ENCODE measurements at places on chromosomes 1 and 21.

DNA sequence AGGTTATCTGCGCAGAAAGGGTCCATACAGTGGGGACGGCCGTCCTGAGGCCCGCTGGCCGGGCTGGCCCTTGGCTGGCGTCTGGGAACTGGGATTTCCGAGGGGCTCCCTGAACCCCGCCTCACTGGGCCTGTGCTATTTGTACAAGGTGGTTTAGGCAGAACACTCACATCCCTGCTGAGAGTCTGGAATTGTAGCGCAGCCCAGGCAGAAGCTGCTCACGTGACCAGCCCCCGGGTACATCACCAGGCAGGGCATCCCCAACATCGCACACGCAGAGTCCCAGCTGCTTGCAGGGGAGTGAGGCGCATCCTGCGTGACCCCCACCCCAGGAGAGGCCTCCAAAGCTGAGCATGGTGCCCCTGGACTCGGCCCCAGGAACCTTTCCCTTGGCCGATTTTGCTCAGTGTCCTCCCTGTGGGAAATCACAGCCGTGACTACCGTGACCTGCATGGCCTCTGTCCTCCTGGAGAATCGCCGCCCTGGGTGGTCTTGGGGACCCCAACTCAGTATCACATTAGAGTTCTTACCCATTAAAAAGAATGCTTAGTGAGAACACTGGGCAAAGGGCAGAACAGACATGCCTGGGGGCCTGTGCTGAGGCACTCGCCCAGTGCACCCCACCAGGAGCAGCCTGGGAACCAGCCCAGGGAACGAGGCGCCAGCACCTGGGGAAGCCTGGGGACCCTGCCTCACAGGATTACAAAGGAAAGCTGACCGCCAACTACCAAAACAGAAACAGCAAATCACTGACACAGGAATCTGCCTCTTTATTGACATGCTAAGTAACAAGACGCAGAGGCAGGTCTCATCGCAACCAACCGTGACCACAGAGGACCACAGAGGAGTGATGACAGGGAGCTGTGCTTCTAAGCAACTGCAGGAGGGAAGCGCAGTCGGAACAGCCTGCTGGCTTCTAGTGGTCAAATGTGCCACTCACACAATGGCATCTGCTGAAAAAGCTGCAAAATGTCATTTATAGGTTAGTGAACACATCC lies 33.5 kb downstream of the UBE2G2 start:
- DNase-seq = no peak

GRCh38 chr1:162145966-162146696 lies 76.6 kb downstream of the NOS1AP start:
- DNase-seq = no peak

- no peak for DNase-seq
Measured at GRCh38 chr1:172581779-172582178, 48.8 kb downstream of the SUCO start.

DNA sequence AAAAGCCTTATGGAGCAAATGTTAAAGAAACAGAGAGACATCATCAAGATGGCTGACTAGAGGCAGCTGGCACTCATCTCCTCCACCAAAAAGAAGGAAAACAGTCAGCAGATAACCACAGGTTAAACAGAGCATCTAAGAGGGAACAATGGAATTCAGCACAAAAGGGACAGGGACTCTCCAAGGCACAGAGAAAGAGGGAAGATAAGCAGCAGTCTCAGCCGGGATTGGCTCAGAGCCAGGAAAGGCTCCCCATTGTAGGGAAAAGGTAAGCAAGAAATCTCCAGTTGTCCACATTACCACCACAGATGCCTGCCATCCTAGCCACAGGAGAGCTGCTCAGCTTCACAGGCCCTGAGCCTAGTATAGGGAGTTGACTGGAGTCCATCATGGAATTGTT lies 605.5 kb downstream of the SMYD3 start:
- DNase-seq = no peak

DNA sequence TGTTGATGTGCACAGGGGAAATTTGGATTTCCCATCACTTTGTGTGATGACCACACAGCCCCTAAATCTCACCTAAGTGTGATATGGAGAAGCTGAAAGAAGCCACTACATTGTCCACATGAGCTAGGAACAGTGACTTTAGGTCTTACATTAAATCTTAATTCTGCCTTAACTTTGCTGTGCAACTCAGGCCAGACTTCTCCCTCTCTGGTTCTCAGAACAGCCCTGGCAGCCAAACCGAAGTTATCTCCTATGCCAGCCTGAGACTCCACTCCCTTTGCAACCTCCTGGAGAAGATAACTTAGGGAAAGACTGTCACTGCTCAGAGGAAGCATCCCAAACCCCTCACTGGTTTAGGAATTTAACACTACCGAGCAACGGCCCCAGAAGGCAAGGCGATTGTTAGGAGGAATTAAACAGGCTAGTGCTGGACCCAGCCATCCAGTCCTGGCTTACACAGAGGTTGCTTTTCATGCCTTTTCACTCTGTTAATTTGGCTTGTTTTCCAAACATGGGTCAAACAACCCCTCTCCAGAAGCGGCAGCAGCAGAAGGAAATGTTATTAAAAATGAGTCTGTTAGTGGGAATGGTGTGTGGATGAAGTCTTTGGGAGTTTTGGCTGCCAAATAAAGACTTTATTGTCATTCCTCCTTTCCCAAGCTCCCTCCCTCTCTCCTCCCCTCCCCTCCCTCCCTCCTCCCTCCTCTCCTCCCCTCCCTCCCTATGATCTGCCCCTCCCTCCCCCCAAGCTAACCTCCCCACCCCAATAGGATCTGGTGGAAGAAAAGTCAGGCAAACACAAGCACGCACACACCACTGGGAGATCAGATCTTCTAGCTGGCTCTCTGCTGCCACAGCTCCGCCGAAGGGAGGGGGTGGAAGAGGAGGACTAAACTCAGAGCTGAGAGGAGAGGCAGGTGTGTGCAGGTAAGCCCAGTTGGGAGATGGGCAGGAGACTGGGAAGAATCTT lies at the start of gene PRELP:
PRELP (plus strand) TSS at position 795 of the 970 bp plus-strand sequence. CDS start 7,379 bp downstream, outside the sequence.
- no peak for DNase-seq

DNA sequence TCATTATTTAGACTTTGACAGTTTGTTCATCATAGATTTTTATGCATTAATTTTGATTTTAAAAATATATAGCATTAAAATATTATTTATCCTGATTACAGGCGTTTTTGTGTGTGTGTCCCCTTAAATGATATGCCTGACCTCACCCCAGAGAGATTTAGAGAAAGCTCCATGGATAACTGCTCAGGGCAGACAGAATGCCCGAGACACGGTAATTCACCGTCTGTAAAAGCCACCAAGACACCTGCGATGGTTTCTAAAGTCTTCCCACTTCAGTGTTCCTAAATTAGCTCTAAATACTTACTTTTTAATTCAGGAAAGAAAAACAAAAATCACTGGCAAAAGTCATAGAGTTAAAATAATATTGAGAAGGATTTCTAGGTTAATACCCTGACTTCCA lies 350.6 kb upstream of the RUNX1 start:
- no peak for DNase-seq

GRCh38 chr1:111182052-111182451 lies 18.4 kb downstream of the DENND2D start:
- DNase-seq = no peak

GRCh38 chr1:113307771-113308445 lies 82.4 kb upstream of the MAGI3 start:
- DNase-seq = no peak

DNA sequence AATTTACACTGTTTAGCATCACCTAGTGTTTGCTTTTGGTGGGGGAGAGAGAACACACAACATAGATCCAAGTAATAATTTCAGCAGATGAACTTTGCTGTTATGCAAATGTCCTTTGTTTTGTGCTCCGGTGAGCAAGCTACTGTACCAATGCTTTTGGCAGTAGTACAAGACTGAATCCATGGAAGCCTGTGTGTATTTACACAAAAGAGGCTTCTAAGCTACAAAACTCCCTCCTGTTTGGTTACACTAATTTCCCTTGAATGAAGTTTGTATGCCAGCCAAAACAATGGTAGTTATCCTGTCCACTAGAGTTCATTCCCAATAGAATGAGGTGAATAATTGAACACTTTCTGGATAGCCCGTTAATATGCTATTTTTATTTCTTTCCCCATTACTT lies 320.5 kb downstream of the KCTD3 start:
- no peak for DNase-seq

- DNase-seq = no peak
Measured at GRCh38 chr1:216113181-216113580, 310.1 kb downstream of the USH2A start.

DNA sequence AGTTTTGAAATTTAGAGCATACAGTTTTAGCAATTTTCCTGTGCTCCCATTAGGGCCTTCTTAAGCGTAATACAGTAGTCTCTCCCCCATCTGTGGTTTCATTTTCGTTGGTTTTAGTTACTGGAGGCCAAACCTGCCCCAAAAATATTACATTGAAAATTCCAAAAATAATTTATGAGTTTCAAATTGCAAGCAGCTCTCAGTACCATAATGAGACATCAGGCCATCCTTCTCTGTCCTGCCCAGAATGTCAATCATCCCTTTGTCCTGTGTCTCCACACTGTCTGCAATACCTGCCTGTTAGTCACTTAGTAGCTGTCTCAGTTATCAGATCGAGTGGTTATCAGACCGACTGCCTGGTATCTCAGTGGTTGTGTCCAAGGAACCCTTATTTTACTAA lies 45.4 kb downstream of the ADSS2 start:
- no peak for DNase-seq

DNA sequence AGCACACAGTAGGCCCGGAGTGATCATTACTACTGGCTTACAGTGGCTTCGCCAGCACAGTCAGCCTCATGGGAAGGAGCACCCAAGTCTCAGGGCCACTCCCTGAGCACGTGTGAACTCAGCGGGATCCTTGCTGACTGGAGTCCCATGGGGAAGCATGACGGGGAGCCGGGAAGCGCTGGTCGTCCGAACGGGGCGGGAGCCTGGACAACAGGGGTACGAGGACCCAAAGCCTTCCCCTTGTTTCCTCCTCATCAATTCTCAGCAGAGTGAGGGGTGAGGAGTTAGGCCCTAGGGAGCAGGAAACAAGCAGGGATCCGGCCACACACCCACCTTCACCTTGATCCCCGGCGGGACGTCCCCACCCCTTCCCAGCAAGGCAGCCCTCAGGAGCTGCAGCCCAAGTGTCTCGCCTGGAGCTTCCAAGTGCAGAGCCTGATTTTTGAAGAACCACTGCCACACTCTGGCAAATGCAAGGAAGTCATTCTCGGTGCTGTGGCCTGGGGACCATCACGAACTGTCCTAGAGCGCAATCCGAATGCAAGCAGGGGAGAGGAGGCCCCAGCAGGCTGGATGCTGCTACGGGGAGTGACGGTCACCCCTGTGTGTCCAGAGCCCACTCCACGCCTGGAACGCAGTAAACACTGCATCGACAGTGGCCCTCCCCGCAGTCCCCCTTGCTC lies 35.5 kb downstream of the TOMM20 start:
- DNase-seq = no peak

DNA sequence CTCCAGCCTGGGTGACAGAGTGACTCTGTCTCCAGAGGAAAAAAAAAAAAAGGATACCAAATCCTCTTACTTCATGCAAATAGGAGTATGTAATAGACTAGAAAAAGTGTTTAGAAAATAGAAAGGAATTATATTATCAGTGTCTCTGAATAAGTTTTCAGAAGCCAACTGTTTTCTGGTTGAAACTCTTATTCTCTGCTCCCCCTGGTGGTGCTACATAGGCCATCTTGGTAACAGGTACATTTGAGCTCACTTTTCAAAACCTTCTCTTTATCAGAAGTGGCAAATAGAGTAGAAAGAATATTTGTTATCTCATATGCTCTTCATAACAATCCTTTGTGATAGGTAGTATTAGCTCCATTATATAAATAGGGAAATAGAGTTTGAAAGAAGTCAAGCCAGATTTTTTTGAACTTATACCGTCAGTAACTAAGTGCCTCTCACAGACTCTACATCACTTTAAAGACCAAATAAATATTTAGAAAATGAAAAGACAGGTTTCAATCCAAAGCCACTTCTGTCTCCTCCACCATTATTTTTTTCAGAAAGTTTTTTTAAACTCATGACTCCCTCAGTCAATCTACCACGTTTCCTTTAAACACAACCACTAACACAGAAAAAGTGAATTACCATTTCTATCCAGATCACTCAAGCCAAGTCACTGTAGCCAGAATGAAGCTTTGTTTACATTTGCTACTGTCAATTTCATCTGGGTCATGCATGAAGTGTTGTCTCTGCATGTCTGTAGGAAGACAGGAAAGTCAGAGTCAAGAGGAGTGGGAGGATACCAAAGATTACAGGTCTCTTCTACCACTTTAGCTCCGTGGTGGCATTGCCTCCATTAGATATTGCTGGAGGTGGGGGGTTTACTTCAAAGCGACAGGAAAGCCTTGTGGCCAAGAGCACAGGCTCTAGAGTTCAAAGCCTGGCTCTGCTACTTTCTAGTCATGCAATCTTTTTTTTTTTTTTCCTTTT lies 45.6 kb downstream of the IL23R start:
- no peak for DNase-seq

- DNase-seq = no peak
Measured at GRCh38 chr1:47529520-47530098, 91.8 kb downstream of the FOXD2 start.

DNA sequence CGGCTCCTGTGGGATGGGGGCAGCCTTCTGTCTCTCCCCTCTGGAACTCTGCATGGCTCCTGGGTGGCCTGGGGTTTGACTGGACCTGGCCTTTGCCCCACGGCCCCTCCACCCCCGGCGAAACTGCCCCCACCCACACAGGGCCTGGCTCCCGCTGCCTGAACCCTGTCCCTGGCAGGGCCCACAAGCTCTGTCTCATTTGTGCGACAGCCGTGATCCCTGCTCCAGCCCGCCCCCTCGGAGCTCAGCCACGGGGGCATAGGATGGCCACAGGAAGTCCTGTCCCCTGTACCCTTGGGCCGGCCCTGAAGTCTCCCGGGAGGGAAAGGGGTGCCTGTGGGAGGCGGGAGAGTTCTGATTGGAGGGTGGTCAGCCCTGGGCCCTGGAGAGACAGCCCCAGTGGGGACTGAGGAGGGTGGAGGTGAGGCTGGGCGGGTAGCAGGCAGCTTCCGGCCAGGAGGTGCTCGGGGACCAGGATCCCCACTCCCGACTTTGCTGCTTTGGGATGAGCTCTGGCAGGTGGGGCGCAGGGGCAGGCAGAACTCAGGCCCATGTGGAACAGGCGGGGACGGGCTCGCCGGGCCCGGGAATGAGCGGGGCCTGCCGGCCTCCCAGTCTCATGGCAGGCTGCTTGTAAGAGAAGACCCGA lies 45.1 kb downstream of the SLX9 start:
- no peak for DNase-seq

DNA sequence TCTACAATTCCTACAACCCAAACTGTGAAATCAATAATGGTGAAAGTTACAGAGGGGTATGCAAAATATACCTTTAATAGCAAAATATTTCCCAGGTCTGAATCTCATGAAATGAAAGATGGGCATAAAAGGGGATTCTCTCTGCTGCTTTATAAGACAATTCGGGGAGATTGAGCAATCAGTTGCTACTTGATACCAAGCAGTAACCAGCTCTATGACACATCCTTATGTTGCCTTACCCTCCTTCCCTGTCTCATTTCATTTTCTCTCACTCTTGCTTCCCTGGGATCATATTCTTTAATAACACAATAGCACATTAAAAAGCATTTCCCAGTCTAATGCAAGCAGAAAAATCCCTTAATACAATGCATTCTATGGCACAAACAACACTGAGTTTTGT lies 29.0 kb downstream of the ZSWIM5 start:
- DNase-seq = no peak
